ENCODE measurements at places on chromosomes 1 and 21.

- DNase-seq = no peak
Measured at GRCh38 chr1:23341931-23342692, 2.0 kb downstream of the HNRNPR start.

GRCh38 chr1:32072622-32073298 is at the start of gene TMEM39B:
TSS of gene TMEM39B (plus strand) at chr1:32072939. CDS start at chr1:32073048, 109 bp downstream.
- peak; percentile 87 for DNase-seq

DNA sequence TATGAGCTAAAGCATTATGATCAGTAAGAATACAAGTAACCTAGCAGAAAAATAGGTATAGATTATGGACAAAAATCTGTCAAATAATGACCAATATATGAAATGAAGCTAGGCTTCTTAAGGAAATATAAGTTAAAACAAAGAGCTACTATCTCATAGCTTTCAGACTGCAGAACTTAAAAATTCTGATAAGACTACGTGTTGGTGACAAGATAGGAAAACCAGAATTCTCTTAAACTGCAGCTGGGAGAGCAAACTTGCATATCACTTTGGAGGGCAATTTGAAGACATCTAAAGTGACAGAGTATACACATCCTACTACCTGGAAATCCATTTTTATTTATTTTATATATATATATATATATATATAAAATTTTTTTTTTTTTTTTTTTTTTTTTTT is 65.5 kb downstream of the LTN1 start:
- DNase-seq = no peak

GRCh38 chr1:243351337-243351736 is 95.5 kb downstream of the SDCCAG8 start:
- no peak for DNase-seq

- no peak for DNase-seq
Measured at GRCh38 chr1:21318714-21319159, 28.5 kb upstream of the ECE1 start.

GRCh38 chr1:30196872-30197638 is 526.3 kb downstream of the MATN1 start:
- DNase-seq = no peak

GRCh38 chr1:171916315-171916771 is 75.0 kb downstream of the DNM3 start:
- no peak for DNase-seq

- DNase-seq = no peak
Measured at GRCh38 chr1:29687166-29687565, 450.8 kb downstream of the PTPRU start.

GRCh38 chr1:30632481-30632880 is 90.9 kb downstream of the MATN1 start:
- DNase-seq = no peak

GRCh38 chr1:27099135-27099586 is 55.8 kb downstream of the SLC9A1 start:
- no peak for DNase-seq

DNA sequence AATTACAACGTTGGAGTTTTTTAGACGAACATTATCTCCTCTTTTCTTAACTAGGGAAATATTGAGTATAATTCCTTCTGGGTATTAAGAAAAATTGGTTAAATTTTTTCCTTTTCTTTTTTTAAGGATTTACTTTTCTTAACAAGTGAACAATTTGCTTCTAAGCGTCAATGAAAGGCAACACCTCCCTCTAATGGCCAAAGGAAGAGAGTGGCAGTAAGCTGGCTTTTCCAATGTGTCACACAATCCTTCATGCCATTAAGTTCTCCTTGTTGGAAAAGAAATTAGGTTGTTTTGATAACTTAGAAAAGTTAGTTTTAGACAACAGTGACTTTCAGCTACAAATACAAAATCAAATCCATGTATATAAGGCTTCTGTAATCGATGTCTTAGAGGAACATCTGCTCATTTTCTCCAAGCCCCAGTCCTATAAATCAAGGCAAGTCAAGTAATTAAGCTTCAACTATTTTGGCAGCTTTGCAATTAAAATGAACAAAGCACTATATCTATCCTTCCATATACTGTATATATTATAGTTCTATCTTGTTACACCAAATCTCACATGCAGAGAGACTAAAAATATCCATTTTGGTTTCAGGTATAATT is 62.8 kb downstream of the EDEM3 start:
- DNase-seq = no peak

DNA sequence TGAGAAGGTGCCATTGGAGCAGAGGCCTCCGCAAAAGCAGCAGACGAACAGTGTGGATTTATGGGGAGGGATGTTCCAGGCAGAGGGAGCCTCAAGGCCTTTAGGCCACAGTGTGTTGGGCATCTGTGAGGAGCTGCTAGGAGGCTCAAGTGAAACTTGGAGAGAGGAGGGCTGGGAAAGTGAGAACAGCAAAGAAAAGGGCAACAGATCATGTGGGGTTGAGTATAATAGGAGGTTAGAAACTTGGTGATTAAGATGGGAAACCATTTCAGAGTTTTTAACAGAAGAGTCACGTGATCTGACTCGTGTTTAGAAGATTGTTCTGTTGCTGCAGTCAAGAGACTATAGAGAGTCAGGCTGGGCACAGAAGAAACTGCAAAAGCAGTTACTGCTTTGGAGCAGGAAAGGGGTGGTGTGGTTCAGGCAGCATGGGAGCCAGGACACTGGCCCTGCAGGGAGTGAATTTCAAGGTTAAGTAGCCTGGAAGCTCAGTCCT is 277.0 kb downstream of the DISC1 start:
- no peak for DNase-seq

DNA sequence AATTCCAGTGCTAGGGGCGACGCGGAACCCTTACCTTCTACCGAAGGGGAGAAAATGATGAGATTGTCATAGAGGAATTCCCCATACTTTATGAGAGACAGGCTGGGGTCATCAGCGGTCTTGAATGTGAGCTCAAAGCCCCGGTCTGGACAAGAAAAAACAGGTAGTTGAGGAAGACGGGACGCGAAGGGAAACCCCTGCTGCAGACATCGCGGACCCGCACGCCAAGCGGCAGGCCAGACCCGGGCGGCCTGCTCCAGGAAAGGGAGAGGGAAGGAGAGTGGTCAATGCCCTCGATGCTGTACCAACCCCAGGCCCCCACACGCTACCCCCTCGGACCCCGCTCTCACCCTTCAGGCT is 342 bp downstream of the DDOST start:
- DNase-seq = no peak

All from NCI-H748 treated with DMSO at 0.1 percent for 48 hours (cell line).